ENCODE measurements at places on chromosomes 3 and 15.
A peak's percentile ranks its signal among the peaks of the same experiment; 100 is the strongest.

GRCh38 chr3:160929595-160929994 lies 173.6 kb downstream of the PPM1L start:
- peaks cover 20% of the 10 kb centered on the region for H3K27me3 ChIP-seq
- no peak for DNase-seq
- no peak overlapping the region for H3K4me3 ChIP-seq
- no peaks in the 10 kb centered on the region for H3K36me3 ChIP-seq

GRCh38 chr15:35506272-35506870 lies 39.6 kb downstream of the DPH6 start:
- no peak overlapping the region for H3K4me3 ChIP-seq
- peaks cover 3% of the 10 kb centered on the region for H3K36me3 ChIP-seq
- no peaks in the 10 kb centered on the region for H3K27me3 ChIP-seq
- H3K4me1 ChIP-seq = peaks cover 11% of the 10 kb centered on the region
- H3K27ac ChIP-seq = no peak overlapping the region

- peaks cover 32% of the 10 kb centered on the region for H3K4me1 ChIP-seq
- peak overlapping the region; percentile 86 for H3K4me3 ChIP-seq
- DNase-seq = no peak
- peaks cover 8% of the 10 kb centered on the region for H3K36me3 ChIP-seq
- H3K27ac ChIP-seq = peak overlapping the region; percentile 83
- no peaks in the 10 kb centered on the region for H3K27me3 ChIP-seq
These were observed 42.7 kb downstream of the BFSP2 start for GRCh38 chr3:133442518-133442917.

DNA sequence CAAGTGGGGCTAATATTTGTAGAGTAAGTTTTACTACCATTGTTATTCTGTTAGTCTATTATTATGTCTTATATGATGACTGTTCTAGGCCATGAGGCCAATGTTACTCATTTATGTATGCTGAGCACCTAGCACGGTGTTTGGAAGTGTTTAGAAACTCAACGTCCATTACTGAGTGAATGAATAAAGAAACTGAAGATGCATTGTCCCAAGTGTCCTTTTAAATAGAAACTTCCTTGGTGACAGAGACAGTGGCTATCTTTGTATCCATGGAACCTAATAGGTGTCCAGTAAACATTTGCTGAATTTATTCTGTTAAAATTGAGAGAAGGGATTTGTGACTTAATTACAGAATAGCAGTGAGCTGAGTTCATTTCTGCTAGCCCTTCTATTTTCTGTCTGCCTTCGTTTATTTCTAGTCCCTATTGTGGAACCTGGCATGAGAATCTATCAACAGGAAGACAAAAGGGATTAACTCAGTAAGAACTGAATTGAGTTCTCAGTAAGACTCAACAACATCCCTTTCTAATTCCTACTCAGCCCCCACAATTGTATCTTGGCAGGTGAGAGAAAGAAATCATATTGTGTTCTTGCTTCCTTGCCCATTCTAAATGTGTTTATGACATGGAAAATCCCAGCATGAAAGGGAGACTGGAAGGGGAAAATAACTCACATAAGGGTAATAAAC lies 246.6 kb upstream of the LRRC3B start:
- H3K27ac ChIP-seq = no peak overlapping the region
- no peak overlapping the region for H3K4me3 ChIP-seq
- H3K36me3 ChIP-seq = no peaks in the 10 kb centered on the region
- DNase-seq = no peak
- H3K27me3 ChIP-seq = no peaks in the 10 kb centered on the region
- H3K4me1 ChIP-seq = no peaks in the 10 kb centered on the region

DNA sequence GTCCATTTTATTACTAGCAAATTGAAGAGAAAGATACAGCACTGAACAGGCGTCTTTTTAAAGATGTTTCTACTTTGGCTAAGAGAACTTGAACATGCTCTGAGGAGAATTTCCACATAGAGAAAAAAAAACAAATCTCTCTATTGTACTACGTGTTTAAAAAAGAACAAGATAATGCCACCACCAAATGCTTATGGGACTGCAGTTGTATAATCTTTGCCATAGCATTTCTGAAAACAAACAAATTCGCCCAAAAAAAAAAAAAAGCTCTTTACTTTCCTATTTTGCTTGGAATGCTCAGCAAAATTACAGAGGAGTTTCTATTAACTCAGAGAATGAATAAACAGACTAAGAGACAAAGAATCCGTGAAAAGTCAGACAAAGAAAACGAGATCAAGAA lies 114.2 kb downstream of the CNTN3 start:
- no peak overlapping the region for H3K4me3 ChIP-seq
- DNase-seq = no peak
- no peaks in the 10 kb centered on the region for H3K27me3 ChIP-seq
- no peaks in the 10 kb centered on the region for H3K36me3 ChIP-seq
- H3K4me1 ChIP-seq = no peaks in the 10 kb centered on the region
- no peak overlapping the region for H3K27ac ChIP-seq

GRCh38 chr3:120741837-120742197 lies 499 bp downstream of the RABL3 start:
- no peaks in the 10 kb centered on the region for H3K27me3 ChIP-seq
- peaks cover 32% of the 10 kb centered on the region for H3K4me1 ChIP-seq
- no peak for DNase-seq
- peak overlapping the region; percentile 95 for H3K4me3 ChIP-seq
- peak overlapping the region; percentile 99 for H3K27ac ChIP-seq

GRCh38 chr15:48365575-48365974 lies 34.3 kb downstream of the DUT start:
- no peak overlapping the region for H3K27ac ChIP-seq
- H3K36me3 ChIP-seq = peaks cover 3% of the 10 kb centered on the region
- no peak for DNase-seq

GRCh38 chr3:177461765-177462164 lies 264.5 kb upstream of the TBL1XR1 start:
- no peak overlapping the region for H3K27ac ChIP-seq
- no peak for DNase-seq
- H3K4me3 ChIP-seq = no peak overlapping the region
- peaks cover 13% of the 10 kb centered on the region for H3K4me1 ChIP-seq
- H3K27me3 ChIP-seq = no peaks in the 10 kb centered on the region
- H3K36me3 ChIP-seq = no peaks in the 10 kb centered on the region

DNA sequence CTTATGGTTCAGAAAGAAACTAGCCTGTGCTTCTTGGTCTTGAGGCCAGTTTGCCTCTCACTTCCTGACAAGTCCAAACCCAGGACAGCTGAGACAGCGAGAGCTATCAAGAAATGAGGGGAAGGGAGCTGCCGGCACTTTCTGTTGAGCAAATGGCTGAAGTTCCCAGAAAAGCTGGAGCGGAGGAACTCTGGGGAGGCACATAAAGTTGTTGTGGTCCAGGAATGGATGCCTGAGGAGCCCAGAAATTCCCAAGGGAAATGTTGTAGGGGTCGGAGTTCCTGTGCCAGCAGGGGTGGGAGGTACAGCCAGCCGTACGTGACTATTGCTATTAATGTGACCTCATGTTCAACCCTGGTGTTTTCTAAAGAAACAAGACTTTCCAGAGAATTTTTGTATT lies 98.8 kb upstream of the TNFAIP8L3 start:
- H3K27me3 ChIP-seq = peaks cover 75% of the 10 kb centered on the region
- H3K4me3 ChIP-seq = no peak overlapping the region
- peaks cover 3% of the 10 kb centered on the region for H3K36me3 ChIP-seq
- no peak overlapping the region for H3K27ac ChIP-seq
- no peak for DNase-seq
- H3K4me1 ChIP-seq = peaks cover 6% of the 10 kb centered on the region

GRCh38 chr15:65599677-65600076 lies 11.3 kb downstream of the INTS14 start:
- H3K27ac ChIP-seq = no peak overlapping the region
- no peak overlapping the region for H3K4me3 ChIP-seq
- peaks cover 3% of the 10 kb centered on the region for H3K36me3 ChIP-seq
- H3K27me3 ChIP-seq = no peaks in the 10 kb centered on the region

DNA sequence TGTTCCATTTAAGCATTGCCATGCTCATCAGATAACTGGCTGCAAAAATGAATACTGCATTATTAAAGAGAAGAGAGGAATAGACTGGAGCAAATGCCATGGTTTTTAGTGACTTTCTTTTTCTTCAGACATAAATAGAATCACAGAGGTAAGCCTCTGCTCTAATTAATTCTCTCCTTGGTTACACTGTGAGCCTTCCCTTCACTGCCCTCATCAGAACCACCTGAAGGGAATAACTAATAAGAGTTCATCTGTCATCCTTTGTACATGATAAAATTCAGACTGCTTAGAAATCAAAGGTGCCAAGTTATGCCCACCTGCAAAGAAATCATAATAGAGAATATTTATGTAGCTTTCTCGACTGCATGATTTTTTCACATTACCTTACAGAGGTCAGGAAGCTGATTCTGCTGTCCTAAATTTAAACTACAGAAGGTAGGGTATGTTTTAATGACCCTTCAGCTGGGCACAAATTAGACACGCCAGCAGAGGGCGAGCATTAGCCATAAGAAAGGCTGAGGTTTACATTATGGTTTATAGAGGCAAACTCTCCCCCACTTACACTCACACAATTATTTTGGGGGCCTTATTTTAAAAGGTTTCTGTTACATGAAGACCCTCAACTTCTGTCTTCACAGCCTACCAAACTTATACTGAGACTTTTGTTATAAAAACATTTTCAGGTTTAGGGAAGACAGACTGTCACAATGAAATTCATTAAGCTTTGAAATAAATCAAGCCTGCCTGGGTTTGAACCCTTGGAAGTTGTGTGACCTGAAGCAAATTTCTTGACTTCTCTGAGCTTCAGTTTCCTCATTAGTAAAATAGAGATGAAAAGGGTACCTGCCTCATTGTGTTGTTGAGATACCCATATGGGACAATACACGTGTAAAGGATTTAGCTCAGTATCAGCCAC lies 15.3 kb upstream of the UNC13C start:
- H3K4me3 ChIP-seq = no peak overlapping the region
- H3K4me1 ChIP-seq = no peaks in the 10 kb centered on the region
- no peak for DNase-seq
- H3K36me3 ChIP-seq = no peaks in the 10 kb centered on the region
- no peak overlapping the region for H3K27ac ChIP-seq

DNA sequence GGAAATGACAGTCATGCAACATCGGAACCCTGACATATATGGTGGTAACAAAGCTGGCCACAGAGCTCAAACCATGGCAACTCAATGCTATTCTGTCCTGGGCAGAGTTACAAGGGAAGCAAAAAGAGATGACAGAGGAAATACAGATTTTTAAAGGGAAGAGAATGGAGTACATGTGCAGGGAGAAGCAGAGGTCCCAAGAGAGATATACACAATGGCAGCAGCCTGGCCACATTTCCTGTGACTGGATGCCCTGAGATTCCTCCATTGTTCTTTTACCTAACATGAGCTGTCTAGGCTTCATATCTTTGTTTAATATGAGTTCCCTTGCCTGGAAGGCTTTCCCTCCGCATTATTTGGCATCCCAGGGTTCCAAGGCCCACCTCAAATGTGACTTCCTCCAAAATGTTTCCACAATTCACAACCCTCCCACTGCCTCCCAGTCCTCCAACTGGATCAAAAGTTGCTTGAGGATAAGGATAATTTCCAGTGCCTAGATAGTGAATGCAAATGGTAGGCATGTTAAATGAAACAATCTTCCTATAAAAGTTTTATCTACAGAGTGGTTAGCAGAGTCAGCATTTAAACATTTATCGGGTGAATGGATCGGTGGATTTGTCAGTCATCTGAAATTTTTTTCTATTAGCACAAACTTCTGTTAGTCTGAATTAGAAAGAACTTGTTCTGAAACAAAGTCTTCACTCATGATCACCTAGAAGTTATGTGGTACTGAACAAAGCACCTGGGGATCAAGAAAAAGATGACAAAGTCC lies 86.2 kb downstream of the DHX30 start:
- no peak overlapping the region for H3K4me3 ChIP-seq
- no peak overlapping the region for H3K27ac ChIP-seq

GRCh38 chr3:16186565-16186964 lies 12.1 kb downstream of the GALNT15 start:
- H3K4me3 ChIP-seq = no peak overlapping the region
- H3K27ac ChIP-seq = no peak overlapping the region
- peaks cover 6% of the 10 kb centered on the region for H3K27me3 ChIP-seq
- no peaks in the 10 kb centered on the region for H3K36me3 ChIP-seq

DNA sequence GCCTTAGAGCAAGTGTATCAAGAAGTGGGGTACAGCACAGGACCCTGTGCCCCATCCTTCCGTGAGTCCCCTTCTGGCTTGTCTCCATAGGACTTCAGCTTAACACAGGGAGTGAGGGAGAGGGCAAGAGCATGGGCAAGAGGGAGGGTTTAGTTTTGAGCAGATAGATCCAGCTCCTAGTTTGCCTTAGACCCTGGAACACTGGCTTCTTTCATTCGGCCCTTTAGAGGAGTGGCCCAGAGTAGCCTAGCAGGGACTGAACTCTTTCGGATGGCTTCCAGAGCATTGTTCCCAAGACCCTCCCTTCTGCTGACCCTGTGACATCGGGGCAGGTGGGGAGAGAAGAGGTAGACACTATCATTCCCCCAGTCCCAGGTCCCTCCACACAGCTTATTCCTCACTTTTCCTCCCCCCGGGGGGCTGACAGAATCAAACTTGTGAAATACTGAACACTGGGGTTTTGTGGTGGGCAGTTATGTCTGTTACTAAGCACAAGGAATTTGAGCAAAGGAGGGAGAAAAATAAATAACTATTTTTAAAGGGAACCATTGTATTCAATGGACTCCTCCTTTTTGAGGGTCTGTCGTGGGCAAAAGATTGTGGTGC lies 289.6 kb upstream of the C2CD4B start:
- peaks cover 3% of the 10 kb centered on the region for H3K4me1 ChIP-seq
- H3K27me3 ChIP-seq = peaks cover 30% of the 10 kb centered on the region
- no peak overlapping the region for H3K4me3 ChIP-seq
- H3K27ac ChIP-seq = no peak overlapping the region

- no peak overlapping the region for H3K4me3 ChIP-seq
- no peak for DNase-seq
- H3K36me3 ChIP-seq = peaks cover 3% of the 10 kb centered on the region
- no peaks in the 10 kb centered on the region for H3K27me3 ChIP-seq
- peaks cover 8% of the 10 kb centered on the region for H3K4me1 ChIP-seq
These were observed 70.1 kb downstream of the EIF4E3 start for GRCh38 chr3:71655061-71655460.

DNA sequence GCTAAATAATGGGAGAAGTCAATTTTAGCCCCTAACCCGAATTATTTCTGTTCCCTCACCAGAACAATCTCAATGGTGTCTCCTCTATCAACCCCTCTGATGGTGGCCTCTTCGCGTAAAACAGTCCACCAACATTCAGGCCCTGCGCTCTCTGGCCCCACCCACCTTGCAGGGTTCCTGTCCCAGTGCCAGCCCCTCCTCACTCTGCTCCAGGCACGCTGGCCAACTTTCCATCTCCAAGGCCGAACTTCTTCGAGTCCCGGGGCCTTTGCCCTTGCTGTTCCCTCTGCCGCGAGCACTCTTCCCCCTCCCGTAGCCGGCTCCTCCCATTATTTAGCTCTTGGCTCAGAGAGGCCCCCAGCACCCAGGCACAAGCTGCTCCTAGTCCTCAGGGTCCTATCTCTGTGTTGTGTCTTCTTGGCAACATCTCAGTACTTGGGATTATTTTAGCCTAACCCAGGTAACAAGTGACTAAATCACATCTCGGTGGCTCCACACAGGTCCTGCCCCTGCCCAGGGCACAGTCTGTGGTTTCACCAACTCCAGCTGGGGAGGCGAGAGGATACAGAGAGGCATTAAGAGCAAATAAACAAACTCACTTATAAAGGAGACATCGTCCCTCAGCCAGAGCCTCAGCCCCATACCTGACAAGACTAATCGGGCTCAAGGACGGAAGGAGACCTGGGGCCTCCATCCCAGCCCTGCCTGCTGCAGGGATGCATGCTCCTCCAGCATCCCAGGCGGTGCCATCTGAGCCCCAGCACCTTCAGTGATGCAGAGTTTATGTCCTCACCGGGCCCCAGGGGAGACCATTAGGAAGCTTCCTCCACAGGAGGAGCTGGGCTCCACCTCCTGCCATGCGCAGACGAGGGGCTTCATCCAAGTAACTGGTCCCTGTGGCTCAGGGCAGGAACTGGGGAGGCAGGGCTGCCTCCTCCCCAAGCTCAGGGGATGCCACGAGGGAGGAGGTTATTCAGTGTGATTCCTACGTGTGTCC lies 19.7 kb upstream of the IQSEC1 start:
- peaks cover 31% of the 10 kb centered on the region for H3K27me3 ChIP-seq
- DNase-seq = no peak
- no peak overlapping the region for H3K4me3 ChIP-seq
- peaks cover 6% of the 10 kb centered on the region for H3K4me1 ChIP-seq
